Left lung (tissue), 14 donors: ENCODE measurements at places on chromosomes 6 and 20.

GRCh38 chr20:50042370-50043313, 59.9 kb downstream of the SNAI1 start:
- no peaks in the 10 kb centered on the region for H3K27me3 ChIP-seq
- DNase-seq, result no peak
- H3K4me3 ChIP-seq, result no peak overlapping the region
- H3K27ac ChIP-seq, result no peak overlapping the region
- H3K4me1 ChIP-seq, result no peaks in the 10 kb centered on the region
- no peaks in the 10 kb centered on the region for H3K36me3 ChIP-seq

DNA sequence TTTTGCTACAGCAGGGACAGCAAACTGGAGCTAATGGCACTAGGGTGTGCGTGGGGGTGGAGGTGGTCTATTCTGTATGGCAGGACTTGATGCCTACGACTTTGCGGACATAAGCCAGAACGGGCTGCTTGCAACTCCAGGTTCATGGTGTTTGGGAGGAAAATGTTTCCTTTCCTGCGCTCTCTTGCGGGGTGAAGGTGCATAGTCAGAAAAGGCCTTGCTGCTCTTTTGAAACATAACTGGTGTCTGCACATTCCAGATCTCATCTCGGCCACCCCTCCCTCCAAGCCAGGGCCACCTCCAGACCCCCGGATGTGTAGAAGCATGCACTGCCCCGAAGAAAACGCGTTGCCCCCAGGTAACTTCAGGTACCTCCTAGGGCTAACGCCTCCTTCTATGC, 8.1 kb downstream of the FOXA2 start:
- H3K27me3 ChIP-seq, result peaks cover 85% of the 10 kb centered on the region
- H3K36me3 ChIP-seq, result no peaks in the 10 kb centered on the region
- H3K27ac ChIP-seq, result peak overlapping the region; percentile 82
- no peaks in the 10 kb centered on the region for H3K4me1 ChIP-seq

- H3K4me1 ChIP-seq, result peaks cover 26% of the 10 kb centered on the region
- H3K4me3 ChIP-seq, result peak overlapping the region; percentile 43
- peak; percentile 27 for DNase-seq
- H3K27ac ChIP-seq, result no peak overlapping the region
- H3K36me3 ChIP-seq, result no peaks in the 10 kb centered on the region
Measured at GRCh38 chr20:47784599-47785310, 526 bp downstream of the SULF2 start.

DNA sequence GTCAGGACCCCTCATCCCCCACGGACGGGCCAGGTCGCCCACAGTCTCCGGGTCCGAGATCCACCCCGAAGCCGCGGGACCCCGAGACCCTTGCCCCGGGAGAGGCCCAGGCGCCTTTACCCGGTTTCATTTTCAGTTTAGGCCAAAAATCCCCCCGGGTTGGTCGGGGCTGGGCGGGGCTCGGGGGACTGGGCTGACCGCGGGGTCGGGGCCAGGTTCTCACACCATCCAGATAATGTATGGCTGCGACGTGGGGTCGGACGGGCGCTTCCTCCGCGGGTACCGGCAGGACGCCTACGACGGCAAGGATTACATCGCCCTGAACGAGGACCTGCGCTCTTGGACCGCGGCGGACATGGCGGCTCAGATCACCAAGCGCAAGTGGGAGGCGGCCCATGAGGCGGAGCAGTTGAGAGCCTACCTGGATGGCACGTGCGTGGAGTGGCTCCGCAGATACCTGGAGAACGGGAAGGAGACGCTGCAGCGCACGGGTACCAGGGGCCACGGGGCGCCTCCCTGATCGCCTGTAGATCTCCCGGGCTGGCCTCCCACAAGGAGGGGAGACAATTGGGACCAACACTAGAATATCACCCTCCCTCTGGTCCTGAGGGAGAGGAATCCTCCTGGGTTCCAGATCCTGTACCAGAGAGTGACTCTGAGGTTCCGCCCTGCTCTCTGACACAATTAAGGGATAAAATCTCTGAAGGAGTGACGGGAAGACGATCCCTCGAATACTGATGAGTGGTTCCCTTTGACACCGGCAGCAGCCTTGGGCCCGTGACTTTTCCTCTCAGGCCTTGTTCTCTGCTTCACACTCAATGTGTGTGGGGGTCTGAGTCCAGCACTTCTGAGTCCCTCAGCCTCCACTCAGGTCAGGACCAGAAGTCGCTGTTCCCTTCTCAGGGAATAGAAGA, 978 bp downstream of the HLA-A start:
- H3K36me3 ChIP-seq, result no peaks in the 10 kb centered on the region
- H3K27me3 ChIP-seq, result no peaks in the 10 kb centered on the region
- H3K4me1 ChIP-seq, result peaks cover 56% of the 10 kb centered on the region
- H3K27ac ChIP-seq, result peak overlapping the region; percentile 96

GRCh38 chr20:48899881-48900280, 21.6 kb upstream of the ARFGEF2 start:
- DNase-seq, result no peak
- H3K4me1 ChIP-seq, result no peaks in the 10 kb centered on the region
- no peak overlapping the region for H3K4me3 ChIP-seq
- no peaks in the 10 kb centered on the region for H3K36me3 ChIP-seq
- H3K27me3 ChIP-seq, result no peaks in the 10 kb centered on the region

GRCh38 chr6:167733740-167734661, 92.7 kb upstream of the AFDN start:
- H3K4me1 ChIP-seq, result peaks cover 5% of the 10 kb centered on the region
- no peak overlapping the region for H3K4me3 ChIP-seq
- H3K27ac ChIP-seq, result no peak overlapping the region

GRCh38 chr6:487956-488355, 96.4 kb downstream of the IRF4 start:
- no peaks in the 10 kb centered on the region for H3K27me3 ChIP-seq
- peaks cover 3% of the 10 kb centered on the region for H3K36me3 ChIP-seq
- no peak overlapping the region for H3K27ac ChIP-seq
- no peak for DNase-seq

GRCh38 chr20:63536997-63537524, at the start of gene PTK6:
Gene PTK6 (minus strand): TSS chr20:63537376. CDS start chr20:63537314, 62 bp downstream.
- H3K4me3 ChIP-seq, result peak within 1 kb of the TSS; percentile 42
- DNase-seq, result no peak
- peaks cover 31% of the 10 kb centered on the region for H3K4me1 ChIP-seq
- H3K27me3 ChIP-seq, result peaks cover 41% of the 10 kb centered on the region
- H3K27ac ChIP-seq, result peak within 1 kb of the TSS; percentile 85
